Stimulated activated CD4-positive, alpha-beta T cell treated with anti-CD3 and anti-CD28 coated beads, Interleukin-1b, Interleukin-23, amount 100 ng/mL, for 4 hours (primary cell): ENCODE measurements at places on chromosomes 5 and 9.

DNA sequence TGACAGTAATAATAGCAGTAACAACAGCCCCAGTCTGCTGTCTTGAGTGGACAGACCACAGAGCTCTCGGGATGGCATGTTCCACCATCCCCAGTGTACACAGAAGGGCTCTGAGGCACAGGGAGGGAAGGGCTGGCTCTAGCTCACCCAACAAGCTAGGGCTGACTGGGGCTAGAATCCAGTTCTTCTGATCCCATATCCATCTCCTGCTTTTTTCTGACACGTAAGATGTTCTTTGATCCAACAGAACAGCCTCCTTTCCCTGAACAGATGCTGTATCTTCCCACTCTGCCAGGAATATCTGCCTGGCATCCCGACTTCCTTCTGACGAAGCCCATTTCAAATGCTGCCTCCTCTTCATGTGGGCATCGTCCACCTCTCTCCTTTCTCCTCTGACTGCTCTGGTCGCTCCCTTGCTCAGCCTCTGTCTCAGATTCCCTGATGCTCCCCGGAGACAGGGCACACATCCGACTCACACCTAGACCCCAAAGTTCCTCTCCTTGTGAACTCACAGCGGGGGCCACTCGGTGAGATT, 43.6 kb upstream of the CLK4 start:
- DNase-seq: no peak

GRCh38 chr9:20001058-20001457, 212.2 kb upstream of the SLC24A2 start:
- no peak for DNase-seq

GRCh38 chr9:72772661-72773060, 180.2 kb downstream of the ALDH1A1 start:
- DNase-seq: no peak

DNA sequence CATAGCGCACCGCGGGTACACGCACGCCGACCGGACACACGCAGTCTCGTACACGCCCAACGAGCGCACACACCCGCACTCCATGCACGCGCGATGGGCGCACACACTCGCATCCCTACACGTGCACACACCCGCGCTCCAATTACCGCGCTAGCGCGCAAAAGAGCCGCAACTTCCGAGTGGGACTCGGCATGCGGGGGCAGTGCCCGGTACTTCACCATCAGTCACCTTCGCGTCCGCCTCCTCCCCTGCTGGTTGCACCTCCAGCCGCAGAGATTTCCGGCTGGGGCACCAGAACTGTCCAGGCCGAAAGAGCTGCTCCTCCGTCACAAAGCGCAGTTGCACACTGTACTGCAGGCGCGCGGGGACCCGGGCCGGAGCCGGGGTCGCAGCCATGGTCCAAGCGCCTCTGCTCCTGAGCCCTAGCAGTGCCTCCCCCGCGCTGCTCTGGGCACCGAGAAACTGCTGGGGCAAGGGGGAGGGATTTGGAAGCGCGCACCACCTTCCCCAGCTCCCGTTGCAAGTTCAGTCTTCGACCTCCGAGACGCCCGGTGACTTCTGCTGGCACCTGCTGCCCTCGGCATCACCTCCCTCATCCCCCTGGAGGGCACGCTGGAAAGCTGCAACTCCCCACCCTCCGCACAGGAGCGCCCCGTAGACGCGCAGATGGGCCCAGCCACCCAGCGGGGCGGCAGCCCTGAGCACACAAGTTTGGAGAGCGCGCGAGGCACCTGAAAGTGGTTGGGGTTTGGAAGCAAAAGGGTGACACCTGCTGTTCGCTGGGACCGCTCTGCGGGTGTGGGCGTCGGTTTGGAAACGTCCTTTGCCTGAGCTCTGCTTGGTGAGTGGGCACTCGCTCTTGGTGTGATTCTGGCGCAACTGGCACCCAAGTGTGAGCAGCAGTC, 337.4 kb upstream of the PUM3 start:
- DNase-seq: peak; percentile 0

DNA sequence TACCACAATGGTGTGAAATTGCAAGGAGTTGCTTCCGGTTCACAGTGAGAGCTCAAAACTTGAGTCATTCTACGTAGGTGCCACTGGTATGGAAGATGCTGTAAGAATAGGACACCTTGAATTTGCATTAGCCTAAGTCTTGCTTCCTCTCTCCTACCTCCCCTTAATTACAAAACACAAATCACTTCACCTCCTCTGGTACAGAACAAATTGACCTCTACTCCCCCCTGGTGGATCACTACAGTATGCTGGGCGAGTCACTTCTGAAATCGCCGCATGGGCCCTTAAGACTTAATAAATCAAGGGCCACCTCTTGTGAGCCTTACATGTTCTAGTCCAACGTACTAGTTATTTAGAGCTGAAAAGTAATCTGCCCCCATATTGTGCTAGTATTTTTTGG, 145.3 kb upstream of the SMARCA2 start:
- DNase-seq: no peak

- DNase-seq: no peak
Measured at GRCh38 chr5:145161391-145161790, 673.8 kb downstream of the PRELID2 start.

DNA sequence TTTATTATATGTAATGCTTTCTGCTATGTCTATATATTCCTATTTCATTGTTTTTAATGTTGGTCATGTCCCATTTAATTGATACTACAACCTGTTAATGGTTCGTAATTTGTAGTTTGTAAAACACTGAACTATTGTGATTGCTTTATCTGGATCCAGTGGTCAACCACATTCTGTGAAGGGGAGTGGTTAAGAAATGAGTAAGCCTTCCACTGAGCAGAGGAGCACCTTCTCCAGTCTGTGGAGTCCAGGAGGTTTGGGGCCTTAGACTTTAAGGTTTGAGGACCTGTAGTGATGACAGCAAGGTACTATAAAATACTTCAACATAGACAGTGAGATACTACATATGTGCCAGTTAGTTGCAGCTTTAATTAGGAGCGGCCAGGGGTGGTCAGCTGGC, 67.7 kb upstream of the RAD23B start:
- DNase-seq: no peak

GRCh38 chr5:180799902-180800801, 2.5 kb downstream of the MGAT1 start:
- no peak for DNase-seq

DNA sequence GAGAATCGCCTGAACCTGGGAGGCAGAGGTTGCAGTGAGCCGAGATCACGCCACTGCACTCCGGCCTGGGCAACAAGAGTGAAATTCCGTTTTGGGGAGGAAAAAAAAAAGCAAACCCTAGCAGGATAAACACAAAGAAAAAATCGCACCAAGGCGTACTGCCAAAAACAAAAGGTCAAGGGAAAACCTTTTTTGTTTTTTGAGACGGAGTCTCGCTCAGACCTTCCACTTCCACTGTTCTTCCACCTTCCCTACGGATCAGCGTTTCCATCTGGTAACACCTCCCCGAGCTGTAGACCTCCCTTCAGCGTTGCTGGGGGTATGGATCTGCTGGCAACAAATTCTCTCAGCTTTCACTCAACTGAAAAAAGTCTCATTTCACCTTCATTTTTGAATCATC, 20.1 kb upstream of the FCN2 start:
- no peak for DNase-seq

- no peak for DNase-seq
Measured at GRCh38 chr9:28925157-28925556, 1351.9 kb upstream of the C9orf72 start.

DNA sequence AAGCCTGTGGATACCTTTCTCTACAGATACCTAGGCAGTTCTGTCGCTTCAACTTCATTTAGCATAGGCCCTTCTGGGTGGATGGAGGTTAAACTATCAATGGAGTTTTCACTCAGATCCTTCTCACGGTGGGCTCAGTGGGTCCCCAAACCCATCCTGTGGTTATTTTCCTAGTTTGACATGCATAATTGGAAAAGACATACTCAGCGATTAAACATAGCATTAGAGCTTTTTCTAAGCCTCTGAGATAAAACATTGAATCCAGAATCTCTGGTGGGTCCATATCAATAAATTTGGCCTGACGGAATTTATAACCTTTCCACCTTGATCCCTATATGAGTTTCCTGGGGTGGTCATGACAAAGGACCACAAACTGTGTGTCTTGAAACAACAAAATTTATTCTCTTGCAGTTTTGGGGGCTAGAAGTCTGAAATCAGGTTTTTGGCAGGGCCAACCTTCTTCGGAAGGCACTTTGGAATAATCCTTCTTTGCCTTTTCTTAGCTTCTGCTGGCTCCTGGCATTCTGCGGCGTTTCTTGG, 1.7 kb upstream of the OTULIN start:
- no peak for DNase-seq

- DNase-seq: no peak
Measured at GRCh38 chr5:74623006-74623611, 17.4 kb downstream of the ENC1 start.

DNA sequence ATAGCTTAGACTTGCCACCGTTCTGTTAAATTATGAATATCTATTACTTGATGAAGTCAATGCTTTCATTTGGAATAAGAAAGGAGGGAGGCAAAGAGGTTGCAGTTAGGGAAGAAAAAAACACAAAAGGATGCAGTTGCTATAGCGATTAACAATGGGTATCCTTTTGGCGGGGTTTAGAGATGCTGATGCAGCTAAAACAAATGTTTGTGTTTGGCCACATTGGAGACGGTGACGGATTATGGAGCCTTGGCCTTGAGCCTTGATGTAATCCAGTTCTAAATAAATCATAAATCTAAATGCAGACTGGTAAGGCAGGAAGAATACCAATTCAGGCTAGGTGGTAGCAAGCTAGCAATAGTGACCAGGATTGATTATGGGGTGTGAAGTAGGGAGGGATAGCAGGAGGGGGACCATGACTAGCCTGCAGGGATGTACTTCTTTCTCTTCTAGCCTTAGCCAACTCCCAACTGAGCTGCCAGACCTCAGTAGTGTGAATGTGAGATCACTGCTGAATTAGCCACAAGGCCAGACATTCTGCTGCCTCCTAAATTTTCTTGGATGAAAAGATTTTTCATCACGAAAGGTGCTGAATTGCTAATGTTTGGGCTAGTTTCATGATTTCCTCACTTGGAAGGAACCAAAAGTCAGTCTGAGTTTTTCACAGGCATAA, 160.3 kb downstream of the TLR4 start:
- no peak for DNase-seq

- no peak for DNase-seq
Measured at GRCh38 chr9:35518981-35519679, 29.2 kb downstream of the RUSC2 start.

- no peak for DNase-seq
Measured at GRCh38 chr9:92483627-92484545, 1.6 kb upstream of the ASPN start.

DNA sequence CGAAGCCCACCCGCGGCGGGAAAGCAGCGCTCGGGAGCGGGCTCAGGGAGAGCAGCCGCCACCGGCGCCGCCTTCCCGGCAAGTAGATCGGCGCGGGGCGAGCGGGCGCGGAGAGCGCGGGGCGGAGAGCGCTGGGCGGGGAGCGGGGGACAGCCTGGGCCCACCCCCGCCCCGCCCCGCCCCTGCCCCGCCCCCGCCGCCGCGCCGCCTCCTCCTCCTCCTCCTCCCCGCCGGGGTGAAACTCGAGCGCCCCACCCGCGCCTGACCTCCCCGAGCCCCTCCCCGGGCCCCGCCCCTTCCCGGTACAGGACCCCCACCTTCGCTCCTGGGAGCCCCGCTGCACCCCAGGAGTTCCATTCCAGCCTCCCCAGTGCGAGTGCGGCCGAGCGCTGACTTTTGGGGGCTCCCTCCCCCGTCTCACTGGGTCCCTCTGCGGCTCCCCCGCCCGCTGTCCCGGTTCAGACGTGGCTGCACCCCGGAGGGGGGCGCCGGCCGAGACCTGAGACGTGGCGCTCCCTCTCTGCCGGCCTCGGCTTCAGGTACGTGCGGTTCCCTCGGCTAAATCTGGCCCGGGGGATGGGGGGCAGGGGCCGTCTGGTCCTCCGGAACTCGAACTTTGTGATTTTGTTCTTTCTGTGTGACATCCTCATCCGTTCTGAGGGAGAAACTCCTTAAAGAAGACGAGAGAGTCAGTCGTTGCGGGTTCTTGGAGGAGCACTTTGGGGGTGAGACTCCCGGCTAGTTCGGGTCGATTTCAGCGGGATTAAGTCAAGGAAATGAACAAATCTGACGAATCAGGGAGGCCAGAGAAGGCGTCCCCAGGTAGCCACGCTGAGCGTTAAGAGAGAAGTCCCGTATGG, at the start of gene SEMA5A:
Gene SEMA5A (minus strand): TSS at position 84 of the 860 bp plus-strand sequence. CDS start 166,129 bp downstream, outside the sequence.
- no peak for DNase-seq

DNA sequence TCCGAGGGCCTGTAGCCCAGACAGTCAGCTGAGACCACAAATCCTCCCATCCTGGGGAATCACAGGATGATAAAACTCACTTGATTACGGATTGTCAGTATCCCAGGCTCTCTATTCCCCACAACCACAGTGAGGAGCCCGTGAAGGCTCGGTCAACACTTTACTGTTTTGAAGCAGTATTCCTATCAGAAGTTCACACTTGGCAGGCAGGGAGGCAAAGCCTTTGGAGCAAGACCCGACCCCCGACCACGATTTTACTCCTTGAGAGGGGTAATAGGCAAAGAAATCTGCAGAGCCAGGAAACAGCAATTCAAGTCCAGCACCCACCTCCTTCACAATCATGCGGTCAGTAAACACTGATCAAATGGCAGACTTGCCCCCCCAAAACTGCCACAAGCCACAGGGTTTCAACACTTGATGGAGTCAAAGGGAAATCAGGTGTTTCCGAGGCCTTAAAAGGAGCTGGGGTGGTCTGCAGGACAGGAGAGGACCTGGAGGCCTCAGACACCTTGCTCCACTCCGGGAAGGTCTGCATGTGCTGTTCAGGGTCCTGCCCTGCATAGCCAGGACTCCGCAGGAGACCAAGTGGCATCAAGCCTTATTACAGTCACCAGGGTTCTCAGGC, 25.2 kb downstream of the BICD2 start:
- no peak for DNase-seq

GRCh38 chr5:33524476-33524875, 83.7 kb downstream of the TARS1 start:
- DNase-seq: no peak

DNA sequence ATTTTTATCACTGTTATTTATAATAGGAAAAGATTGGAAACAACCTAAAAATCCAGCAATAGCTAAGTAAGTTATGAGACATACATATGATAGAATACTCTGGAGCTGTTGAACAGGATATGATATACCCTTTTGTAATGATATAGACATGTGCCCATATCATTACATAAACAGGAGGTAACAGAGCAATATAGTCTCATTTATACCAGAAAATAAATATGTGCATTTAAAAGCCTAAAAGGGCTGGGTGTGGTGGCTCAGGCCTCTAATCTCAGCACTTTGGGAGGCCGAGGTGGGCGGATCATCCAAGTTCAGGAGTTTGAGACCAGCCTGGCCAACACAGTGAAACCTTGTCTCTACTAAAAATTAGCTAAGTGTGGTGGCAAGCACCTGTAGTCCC, 2.3 kb upstream of the FABP6 start:
- no peak for DNase-seq

- DNase-seq: no peak
Measured at GRCh38 chr9:122816163-122816867, 12.1 kb downstream of the PDCL start.

GRCh38 chr5:150278046-150278730, 11.4 kb downstream of the CAMK2A start:
- DNase-seq: no peak

DNA sequence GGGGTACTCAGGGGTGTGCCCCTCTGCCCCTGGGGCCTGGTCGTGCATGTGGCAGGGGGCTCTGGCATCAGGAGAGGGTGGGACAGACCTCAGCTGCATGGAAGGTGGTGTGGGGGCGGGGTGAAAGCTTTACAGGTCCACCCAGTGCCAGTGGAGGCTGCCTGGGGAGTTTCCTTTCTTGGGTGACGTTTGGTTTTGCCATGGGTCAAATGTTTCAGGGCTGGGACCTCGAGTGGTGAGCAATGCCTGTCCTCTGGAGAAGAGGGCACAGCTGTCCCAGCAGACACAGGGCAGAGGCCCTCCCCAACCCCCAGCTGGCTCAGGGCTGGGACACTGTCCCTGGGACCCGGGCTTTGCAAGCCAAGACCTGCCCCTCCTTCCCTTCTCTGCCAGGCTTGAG, 3.6 kb downstream of the RXRA start:
- no peak for DNase-seq
